Endothelial cell (in vitro differentiated cells): ENCODE measurements at places on chromosomes 5 and 9. TPM values are rescaled to one million over a fixed set of nuclear protein-coding genes. Genes with fewer than 3 reads are reported as not detected.
A peak's percentile ranks its signal among the peaks of the same experiment; 100 is the strongest.

- no peaks in the 10 kb centered on the region for H3K36me3 ChIP-seq
- H3K4me1 ChIP-seq = no peaks in the 10 kb centered on the region
- DNase-seq = no peak
- H3K27me3 ChIP-seq = peaks cover 1% of the 10 kb centered on the region
Measured at GRCh38 chr9:4138781-4139180, 161.1 kb downstream of the GLIS3 start.

GRCh38 chr5:170355601-170356098, 33.5 kb downstream of the KCNMB1 start:
- H3K36me3 ChIP-seq = peaks cover 4% of the 10 kb centered on the region
- peaks cover 26% of the 10 kb centered on the region for H3K4me1 ChIP-seq
- no peak overlapping the region for H3K4me3 ChIP-seq
- no peak overlapping the region for H3K27ac ChIP-seq
- DNase-seq = no peak

The FAM219A gene
- total RNA-seq = 55.3 TPM

The CCIN gene
- not detected for total RNA-seq

GRCh38 chr5:78716206-78716605, 67.6 kb upstream of the LHFPL2 start:
- no peak for DNase-seq
- H3K4me3 ChIP-seq = no peak overlapping the region
- H3K27ac ChIP-seq = no peak overlapping the region
- H3K4me1 ChIP-seq = peaks cover 19% of the 10 kb centered on the region
- no peaks in the 10 kb centered on the region for H3K36me3 ChIP-seq

DNA sequence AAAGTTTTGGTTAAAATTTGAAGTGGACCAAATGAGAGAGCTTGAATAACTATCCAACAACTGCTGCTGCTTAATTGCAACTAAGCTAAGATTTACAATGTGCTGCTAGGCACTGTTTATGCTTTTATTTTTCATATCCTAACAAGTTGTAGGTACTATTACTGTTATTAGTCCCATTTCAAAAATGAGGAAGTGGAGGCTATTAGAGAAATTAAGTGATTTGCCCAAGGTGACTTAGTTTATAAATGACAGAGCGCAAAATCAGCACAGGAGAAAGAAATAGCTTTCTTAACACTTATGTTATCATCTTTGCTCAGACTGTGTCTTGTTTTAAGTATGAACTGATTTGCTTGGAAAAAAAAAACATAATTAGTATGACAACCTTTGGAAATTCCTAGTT, 23.1 kb downstream of the WDR36 start:
- peaks cover 11% of the 10 kb centered on the region for H3K4me1 ChIP-seq
- peaks cover 3% of the 10 kb centered on the region for H3K36me3 ChIP-seq
- H3K27me3 ChIP-seq = no peaks in the 10 kb centered on the region
- no peak overlapping the region for H3K27ac ChIP-seq
- H3K4me3 ChIP-seq = no peak overlapping the region

DNA sequence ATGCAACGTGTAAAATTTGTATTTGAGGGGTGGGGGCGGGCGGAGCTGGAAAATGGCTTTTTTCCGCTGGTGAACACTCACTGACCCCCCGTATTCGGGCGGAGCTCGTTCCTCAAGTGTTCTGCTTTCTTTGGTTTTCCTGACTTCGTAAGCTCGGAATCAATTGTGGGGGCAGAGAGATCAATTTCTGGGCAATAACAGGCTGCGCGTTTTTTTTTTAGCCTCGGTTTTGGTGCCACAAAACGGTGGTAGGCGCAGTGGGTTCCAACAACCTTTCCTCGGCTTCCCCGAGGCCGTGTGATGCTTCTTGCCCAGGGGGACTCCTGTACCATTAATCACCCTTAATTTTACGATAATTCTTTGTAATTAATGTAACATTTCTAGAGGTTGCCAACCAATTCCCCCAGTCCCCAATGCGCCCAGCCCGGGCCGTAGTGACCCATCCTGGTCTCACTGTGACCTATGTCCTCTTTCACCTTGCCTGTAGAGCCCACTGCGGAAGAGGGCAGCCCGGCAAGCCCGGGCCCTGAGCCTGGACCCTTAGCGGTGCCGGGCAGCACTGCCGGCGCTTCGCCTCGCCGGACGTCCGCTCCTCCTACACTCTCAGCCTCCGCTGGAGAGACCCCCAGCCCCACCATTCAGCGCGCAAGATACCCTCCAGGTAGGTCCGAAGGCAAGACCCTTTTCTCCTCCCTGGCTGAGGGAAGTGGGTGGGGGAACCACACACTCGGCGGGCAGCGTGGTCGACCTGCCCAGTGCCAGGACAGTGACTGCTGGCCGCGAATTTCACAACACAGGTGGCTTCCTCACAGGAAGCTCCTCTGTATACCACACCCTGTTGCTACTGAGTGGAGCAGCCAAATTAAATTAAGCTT, 3.7 kb downstream of the NR4A3 start:
- H3K4me1 ChIP-seq = peaks cover 30% of the 10 kb centered on the region
- H3K27ac ChIP-seq = no peak overlapping the region
- H3K36me3 ChIP-seq = peaks cover 3% of the 10 kb centered on the region
- peak; percentile 51 for DNase-seq
- H3K27me3 ChIP-seq = peaks cover 58% of the 10 kb centered on the region

GRCh38 chr9:125099816-125100215, 43.5 kb downstream of the SCAI start:
- H3K4me1 ChIP-seq = no peaks in the 10 kb centered on the region
- no peak for DNase-seq
- no peak overlapping the region for H3K4me3 ChIP-seq
- peaks cover 16% of the 10 kb centered on the region for H3K36me3 ChIP-seq
- H3K27ac ChIP-seq = no peak overlapping the region

The BAG1 gene
- total RNA-seq = 61.5 TPM

GRCh38 chr9:128677794-128678193, 11.2 kb upstream of the SET start:
- H3K27me3 ChIP-seq = no peaks in the 10 kb centered on the region
- no peak overlapping the region for H3K27ac ChIP-seq
- no peaks in the 10 kb centered on the region for H3K4me1 ChIP-seq
- no peaks in the 10 kb centered on the region for H3K36me3 ChIP-seq

- DNase-seq = no peak
- no peak overlapping the region for H3K4me3 ChIP-seq
- no peaks in the 10 kb centered on the region for H3K4me1 ChIP-seq
- H3K36me3 ChIP-seq = no peaks in the 10 kb centered on the region
- no peak overlapping the region for H3K27ac ChIP-seq
Measured at GRCh38 chr5:66333192-66333591, 189.1 kb downstream of the SREK1 start.

The FRRS1L gene
- total RNA-seq = 0.03 TPM

The ST6GALNAC4 gene
- 25.0 TPM for total RNA-seq

The RLN2 gene
- total RNA-seq = 1.4 TPM

DNA sequence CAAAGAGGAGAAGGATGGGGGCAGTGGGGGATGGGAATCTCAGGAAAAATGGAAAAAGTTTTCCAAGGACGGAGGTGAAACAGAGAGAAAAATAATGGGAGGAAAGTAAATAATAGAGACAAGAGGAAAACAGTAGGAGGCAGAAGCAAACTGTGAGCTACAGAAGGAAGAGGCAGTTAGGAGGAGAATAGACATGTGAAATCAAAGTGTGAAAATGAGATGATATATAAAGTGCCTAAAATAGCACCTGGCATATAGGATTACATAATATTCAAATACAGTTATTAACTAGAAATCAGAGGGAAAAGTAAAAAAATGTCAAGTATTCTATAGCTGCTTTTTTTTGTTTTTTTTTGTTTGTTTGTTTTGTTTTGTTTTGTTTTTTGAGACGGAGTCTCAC, 44.0 kb upstream of the PLIN2 start:
- H3K4me1 ChIP-seq = peaks cover 25% of the 10 kb centered on the region
- H3K4me3 ChIP-seq = peak overlapping the region; percentile 3
- H3K36me3 ChIP-seq = no peaks in the 10 kb centered on the region
- peaks cover 2% of the 10 kb centered on the region for H3K27me3 ChIP-seq
- DNase-seq = no peak

- no peak overlapping the region for H3K4me3 ChIP-seq
- no peak for DNase-seq
- H3K36me3 ChIP-seq = no peaks in the 10 kb centered on the region
- H3K4me1 ChIP-seq = peaks cover 8% of the 10 kb centered on the region
Measured at GRCh38 chr5:92641031-92641962, 939.7 kb downstream of the NR2F1-AS1 start.

DNA sequence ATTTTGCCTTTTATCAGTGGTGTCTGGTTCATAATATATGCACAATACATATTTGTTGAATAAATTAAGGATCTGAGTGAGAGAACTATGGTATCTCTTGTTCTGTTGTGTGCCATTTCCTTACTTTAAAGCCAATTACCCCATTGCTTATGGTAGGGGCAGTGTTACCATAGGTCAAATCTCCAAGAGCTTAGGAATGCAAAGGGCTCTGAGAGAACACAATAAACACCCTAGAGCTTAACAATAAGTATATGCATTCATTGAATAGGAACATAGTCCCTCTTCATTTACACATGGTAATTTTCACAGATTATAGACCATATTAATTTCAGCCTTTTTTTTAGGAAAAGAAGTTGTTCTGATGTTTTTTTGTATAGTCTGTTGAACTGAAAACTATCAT, 112.2 kb downstream of the MCTP1 start:
- DNase-seq = no peak
- H3K36me3 ChIP-seq = no peaks in the 10 kb centered on the region
- H3K4me1 ChIP-seq = no peaks in the 10 kb centered on the region

DNA sequence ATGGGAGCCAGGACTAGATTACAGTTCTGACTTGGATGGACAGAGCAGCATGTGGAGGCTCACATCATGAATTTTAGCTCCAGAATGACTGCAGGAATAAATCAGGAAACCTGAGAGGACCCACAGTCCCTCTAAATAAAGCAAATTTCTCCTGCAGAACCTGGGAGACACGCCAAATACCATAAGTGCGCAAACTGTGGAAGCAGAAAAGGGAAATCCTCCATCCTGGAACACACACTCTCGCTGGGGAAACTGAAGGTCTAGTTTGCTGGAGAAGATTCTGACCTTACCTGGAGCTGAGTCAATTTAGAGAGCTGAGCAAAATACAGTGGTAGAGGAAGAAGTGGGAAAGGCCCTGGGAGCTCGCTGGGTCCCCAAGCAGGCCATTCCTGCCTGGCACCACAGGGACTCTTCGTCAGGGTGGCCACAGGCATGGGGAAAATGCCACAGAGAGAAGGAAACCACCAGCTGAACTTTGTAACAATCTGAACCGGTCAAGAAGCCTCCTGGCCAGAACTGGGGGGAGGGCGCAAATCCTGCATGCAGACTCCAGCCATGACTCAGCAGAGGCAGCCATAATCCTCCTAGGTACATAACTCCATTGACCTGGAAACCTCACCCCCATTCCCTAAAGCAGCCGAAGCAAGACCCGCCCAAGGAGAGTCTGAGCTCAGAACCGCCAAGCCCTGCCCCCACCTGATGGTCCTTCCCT, 390.9 kb downstream of the LRRC70 start:
- peaks cover 4% of the 10 kb centered on the region for H3K36me3 ChIP-seq
- DNase-seq = no peak
- no peaks in the 10 kb centered on the region for H3K27me3 ChIP-seq
- H3K4me3 ChIP-seq = no peak overlapping the region
- H3K4me1 ChIP-seq = no peaks in the 10 kb centered on the region

GRCh38 chr9:4119778-4120554, 179.9 kb downstream of the GLIS3 start:
- no peaks in the 10 kb centered on the region for H3K4me1 ChIP-seq
- H3K27me3 ChIP-seq = no peaks in the 10 kb centered on the region
- H3K27ac ChIP-seq = no peak overlapping the region
- no peak overlapping the region for H3K4me3 ChIP-seq
- DNase-seq = no peak

DNA sequence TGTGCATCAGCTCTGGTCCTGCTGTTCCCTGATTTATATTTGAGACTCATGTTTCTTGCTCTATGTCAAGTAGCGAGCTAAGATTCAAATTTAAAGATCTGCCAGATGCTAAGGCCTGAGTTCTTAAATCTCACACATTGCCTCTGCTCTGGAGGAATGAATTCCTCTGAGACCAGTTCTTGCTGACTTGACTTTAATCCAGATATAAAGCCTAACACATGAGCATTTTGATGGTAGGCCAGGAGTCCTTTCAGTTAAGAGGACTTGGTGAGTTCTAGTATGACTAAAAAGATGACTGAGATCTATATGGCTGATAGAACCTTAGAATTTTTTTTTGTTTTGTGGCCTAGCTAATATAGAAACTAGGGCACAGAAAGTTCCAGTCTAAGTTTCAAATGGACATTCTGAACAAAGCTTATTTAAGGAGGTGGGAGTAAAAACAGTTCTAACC, 1.3 kb upstream of the INIP start:
- no peak overlapping the region for H3K27ac ChIP-seq
- H3K27me3 ChIP-seq = peaks cover 5% of the 10 kb centered on the region
- peaks cover 3% of the 10 kb centered on the region for H3K4me1 ChIP-seq
- H3K4me3 ChIP-seq = no peak overlapping the region
- no peaks in the 10 kb centered on the region for H3K36me3 ChIP-seq

DNA sequence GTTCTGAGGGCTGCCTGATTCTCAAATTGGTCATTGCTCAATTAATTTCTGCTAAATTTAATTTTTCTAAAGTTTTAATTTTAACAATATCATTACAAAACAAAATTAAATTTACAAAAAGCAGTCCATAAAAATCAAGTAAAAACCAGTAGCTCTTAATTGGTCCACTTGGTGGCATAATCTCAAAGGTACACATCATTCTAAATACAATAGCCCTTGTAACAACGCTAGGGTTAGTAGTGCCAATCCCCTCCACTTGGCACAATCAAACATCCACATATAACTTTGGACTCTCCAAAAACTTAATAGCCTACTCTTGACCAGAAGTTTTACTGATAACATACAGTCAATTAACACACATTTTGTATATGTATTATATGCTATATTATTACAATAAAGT, 1.9 kb upstream of the NDUFB6 start:
- H3K27me3 ChIP-seq = peaks cover 5% of the 10 kb centered on the region
- H3K36me3 ChIP-seq = peaks cover 5% of the 10 kb centered on the region
- H3K4me3 ChIP-seq = no peak overlapping the region
- no peak for DNase-seq
- H3K4me1 ChIP-seq = peaks cover 15% of the 10 kb centered on the region
- H3K27ac ChIP-seq = no peak overlapping the region

- H3K4me1 ChIP-seq = no peaks in the 10 kb centered on the region
- H3K36me3 ChIP-seq = no peaks in the 10 kb centered on the region
- H3K27ac ChIP-seq = no peak overlapping the region
- peaks cover 12% of the 10 kb centered on the region for H3K27me3 ChIP-seq
- H3K4me3 ChIP-seq = no peak overlapping the region
- DNase-seq = no peak
Measured at GRCh38 chr5:139814704-139815280, 19.2 kb downstream of the PSD2 start.

The TAF1L gene
- total RNA-seq = not detected

The PCDHAC1 gene
- 7.5 TPM for total RNA-seq
